ENCODE measurements at places on chromosomes 1 and 21.
A peak's percentile ranks its signal among the peaks of the same experiment; 100 is the strongest.

GRCh38 chr1:226640321-226641136 lies 92.0 kb downstream of the STUM start:
- no peak for DNase-seq

GRCh38 chr1:226574591-226575435 lies 26.2 kb downstream of the STUM start:
- DNase-seq, result no peak

DNA sequence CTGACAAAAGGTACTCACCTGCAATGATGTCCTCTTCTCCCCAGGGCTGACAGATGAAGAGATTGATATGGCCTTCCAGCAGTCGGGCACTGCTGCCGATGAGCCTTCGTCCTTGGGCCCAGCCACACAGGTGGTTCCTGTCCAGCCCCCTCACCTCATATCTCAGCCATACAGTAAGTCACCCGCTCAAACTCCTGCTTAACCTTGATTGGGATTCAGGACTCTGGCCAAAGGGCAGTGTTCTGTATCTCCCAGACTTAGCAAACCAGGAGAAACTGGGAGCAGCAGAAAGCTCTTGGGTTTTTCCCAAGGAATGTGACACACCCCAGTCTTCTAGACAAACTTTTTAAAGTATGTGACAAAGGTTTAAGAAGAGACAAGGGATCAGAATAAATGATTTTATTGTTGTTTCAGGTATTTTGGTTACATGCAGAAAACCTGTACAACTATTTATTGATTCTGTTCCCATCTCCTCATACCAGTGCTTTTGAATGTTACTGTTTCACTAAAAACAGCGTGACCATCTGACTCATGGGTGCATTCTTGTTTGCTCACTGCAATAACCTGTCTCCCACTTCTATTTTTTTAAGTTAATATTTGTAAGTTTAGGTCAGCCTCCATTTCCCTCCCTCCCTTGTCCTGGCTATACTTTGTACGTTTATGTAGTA lies 124.6 kb downstream of the PEX14 start:
- DNase-seq, result no peak

DNA sequence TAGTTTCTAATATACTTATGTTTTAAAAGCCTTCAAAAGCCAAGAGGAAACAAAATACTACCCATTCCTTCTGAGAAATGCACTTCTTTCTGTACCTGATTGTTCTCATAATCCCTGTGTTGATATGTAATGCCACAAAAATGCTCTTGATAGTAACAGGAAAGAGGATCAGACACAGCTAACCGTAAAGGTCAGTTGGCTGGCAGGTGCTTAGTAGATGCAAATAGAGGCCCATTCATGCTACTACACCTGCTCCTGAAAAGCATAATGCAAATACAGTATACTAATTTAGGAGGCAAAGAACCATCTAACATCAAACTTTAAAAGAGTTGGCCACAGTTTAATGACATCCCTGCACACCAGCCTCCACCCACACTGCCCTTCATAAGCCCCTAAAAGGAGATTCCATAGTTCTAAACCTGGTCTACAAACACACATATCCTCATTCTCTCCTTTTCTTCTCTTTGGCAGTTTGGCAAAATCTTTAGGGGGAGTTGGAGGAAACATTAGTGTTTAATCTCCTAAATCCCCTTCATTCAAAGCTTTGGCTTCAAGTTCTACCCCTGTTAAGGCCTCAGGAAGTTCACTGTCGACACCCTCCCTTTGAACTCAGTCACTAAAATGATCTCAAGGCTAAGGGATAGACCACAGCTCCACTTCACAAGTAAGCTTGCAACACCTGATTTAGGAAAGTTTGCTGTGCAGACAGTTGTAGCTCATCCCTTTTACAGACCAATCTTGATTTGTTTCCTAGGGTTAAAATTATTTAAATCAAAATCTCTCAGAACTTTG lies 2.9 kb upstream of the CD46 start:
- DNase-seq, result no peak

DNA sequence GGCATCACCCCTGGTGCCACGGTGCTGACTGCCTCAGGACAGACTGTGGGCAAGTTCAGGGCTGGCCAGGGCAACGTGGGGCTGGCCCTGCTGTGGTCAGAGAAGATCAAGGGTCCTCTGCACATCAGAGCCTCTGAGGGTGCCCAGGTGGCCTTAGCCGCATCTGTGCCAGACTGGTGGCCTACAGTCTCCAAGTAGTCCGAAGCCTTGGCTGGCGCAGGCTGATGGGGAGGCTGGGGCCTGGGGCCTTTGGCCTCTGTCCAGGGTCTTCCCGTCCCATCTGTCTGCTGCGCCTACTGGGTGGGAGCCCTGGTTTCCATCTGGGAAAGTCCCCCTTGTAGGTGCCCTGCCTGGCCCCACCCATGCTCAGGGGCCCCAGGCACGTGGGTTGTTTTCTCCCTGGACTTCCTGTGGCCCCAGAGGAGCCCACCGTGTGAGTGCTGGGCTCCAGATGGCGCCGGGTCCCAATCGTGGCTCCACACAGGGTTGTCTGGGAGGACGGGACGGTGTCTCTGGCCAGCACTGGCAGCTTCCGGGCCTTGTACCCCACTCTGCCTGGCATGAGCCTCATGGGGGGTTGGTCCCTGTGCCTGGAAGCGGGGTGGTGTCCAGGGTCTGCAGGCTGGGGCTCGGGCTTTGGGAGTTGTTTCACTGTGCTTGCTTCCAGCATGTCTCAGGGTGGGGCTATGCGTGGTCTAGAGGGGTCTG lies 9.9 kb downstream of the IBA57 start:
- DNase-seq, result no peak

GRCh38 chr21:14559102-14559501 lies 13.0 kb upstream of the SAMSN1 start:
- DNase-seq, result no peak

- DNase-seq, result no peak
Measured at GRCh38 chr1:54751426-54751825, 12.9 kb downstream of the PARS2 start.

- DNase-seq, result no peak
Measured at GRCh38 chr1:56284928-56285327, 294.4 kb downstream of the PLPP3 start.

DNA sequence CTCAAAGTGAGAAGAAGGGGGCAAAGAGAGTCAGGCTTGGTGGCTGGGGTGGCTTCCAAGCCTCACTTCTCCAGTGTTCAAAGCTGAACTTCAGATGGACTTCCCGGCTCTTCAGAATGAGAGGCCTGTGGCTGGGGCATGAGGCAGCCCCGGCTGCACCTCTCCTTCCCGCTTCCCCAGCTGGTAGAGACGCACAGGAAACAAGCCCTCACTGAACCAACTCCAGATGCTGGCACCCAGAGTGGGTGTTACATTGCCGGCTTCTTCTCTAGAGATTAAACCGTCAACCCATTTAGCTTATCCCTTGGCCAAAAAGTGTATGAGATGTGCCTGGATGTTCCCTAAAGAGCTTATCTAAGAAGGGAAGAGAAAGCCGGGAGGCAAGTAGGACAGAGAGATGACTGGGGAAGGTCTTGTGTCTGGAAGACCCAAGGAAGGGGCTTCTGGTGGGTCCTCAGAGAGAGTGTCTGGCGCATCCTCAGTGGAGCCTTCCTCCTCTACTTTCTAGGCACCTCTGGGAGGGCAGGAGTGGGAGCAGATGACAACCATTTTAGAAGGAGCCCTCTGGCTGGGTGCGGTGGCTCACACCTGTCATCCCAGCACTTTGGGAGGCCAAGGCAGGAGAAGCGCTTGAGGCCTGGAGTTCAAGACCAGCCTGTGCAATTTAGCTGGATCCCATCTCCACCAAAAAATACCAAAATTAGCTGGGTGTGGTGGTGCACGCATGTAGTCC lies 2.0 kb downstream of the ADAMTSL4 start:
- DNase-seq, result no peak

- no peak for DNase-seq
Measured at GRCh38 chr1:83530506-83530905, 468.4 kb downstream of the TTLL7 start.

DNA sequence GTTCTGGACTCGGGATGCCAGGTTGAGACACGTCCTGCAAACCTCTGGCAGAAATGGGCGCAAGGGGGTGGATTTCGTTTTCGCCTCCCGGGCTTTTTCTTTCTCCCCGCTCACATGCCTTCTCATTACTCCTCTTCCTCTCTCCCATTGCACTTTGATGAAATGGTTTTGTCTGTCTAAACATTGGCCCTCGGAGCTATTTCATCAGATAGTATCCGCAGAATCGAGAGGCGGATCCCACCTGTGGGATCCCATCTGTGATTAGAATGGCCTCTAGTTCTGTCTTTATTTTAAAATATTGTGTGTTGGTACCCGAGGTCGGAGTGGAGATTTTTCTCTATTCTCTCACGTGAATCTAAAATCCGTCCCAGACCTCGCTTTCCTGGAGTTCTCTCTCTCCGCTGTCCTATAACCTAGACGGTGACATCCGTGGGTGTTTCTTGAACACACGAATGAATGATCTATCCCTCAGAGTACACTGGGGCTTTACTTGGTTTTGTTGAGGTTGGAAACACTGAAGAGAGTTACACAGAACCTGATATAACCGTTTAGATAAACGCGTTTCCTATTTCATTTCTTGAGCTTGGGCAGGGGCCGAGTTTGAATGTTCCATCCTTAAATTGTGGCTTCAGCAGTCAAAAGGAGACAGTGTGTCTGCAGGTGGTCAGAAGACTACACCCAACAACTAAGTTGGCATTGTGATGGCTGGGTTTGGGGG lies 2.0 kb downstream of the EDARADD start:
- peak; percentile 49 for DNase-seq

- DNase-seq, result no peak
Measured at GRCh38 chr21:14686466-14687267, 140.6 kb upstream of the SAMSN1 start.

- no peak for DNase-seq
Measured at GRCh38 chr1:167678838-167679237, 42.9 kb upstream of the MPZL1 start.

DNA sequence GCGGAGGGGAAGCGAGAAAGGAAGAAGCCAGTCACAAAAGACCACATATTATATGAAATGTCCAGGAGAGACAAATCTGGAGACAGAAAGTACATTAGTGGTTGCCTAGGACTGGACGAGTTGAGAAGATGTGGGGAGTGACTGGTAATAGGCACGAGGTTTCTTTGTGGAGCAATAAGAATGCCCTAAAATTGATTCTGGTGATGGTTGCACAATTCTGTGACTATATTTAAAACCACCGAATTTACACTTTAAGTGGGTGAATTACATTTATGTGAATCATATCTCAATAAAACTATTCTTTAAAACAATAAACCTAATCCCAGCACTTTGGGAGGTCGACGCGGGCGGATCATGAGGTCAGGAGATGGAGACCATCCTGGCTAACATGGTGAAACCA lies 63.1 kb downstream of the ZNF281 start:
- no peak for DNase-seq

DNA sequence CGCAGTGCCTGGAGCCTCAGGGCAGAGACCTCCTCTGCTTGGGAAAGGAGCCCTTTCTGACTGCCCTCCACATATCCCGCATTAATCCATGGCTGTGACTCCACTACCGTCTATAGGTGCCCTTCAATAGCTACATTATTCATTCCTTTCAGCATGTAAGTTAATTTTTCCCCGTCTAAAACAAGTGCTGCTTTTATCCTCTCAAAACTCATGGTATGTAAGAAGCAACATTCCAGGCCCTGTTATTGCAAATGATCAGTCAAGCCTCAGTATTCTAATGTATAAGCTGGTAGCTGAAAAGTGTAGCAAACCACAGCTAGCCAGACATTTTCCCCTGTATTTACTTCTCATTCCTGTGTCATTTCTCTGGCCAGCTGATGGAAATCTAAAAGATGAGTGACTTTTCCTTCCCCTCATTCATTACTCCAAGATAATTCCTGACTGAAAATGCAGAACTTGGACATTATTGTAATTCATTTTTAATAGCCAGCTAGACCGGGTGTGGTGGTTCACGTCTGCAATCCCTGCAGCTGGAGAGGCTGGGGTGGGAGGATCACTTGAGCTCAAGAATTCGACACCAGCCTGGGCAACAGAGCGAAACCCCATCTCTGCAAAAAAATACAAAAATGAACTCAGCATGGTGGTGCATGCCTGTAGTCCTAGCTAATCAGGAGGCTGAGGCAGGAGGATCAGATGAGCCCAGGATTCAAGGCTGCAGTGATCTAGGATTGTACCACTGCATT lies 88.5 kb upstream of the SOD1 start:
- no peak for DNase-seq

- DNase-seq, result no peak
Measured at GRCh38 chr1:225446981-225447615, 19.3 kb upstream of the LBR start.

- DNase-seq, result no peak
Measured at GRCh38 chr1:114033216-114033706, 54.0 kb downstream of the OLFML3 start.

GRCh38 chr1:109247401-109248365 lies 1.7 kb upstream of the CELSR2 start:
- DNase-seq, result no peak

DNA sequence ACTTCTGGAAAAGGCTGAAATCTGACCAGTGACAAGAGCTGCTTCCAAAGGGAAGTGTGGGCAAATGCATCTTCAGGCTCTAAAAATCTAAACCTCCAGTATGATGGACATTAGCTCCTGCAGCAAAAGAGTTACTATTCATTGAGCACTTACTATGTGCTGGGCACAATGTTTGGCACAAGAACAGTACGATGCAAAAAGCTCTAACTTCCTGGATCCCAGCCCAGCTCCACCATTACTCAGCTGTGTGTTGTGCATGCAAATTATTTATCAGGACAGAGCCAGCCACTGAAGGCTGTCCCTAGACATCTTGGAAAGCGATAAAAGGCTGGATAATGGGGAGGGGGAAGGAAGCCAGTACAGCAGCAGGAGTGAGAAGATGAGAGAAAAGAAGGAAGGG lies 143.5 kb downstream of the ELAVL4 start:
- DNase-seq, result no peak

GRCh38 chr1:212561501-212561931 lies 47.0 kb upstream of the ATF3 start:
- no peak for DNase-seq

GRCh38 chr1:178939338-178940067 lies 68.6 kb upstream of the ANGPTL1 start:
- no peak for DNase-seq

DNA sequence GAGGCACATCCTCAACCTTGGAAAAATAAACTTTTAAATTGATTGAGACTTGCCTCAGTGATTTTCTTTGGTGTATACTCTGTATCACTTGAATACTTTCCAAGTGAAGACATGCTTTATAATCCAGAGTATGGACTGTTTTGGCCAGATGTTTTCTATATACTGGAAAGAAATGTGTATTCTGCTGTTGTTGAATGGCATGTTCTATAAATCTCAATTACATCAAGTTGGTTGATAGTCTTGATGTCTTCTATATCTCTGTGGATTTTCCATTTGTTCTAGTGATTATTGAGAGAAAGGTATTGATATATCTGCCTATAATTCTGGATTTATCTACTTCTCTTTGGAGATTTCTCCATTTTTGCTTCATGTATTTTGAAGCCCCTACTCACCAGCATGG lies 37.5 kb downstream of the EBNA1BP2 start:
- no peak for DNase-seq

GRCh38 chr21:18218331-18218730 lies 26.3 kb upstream of the CHODL start:
- no peak for DNase-seq

All from activated CD4-positive, alpha-beta T cell treated with anti-CD3 and anti-CD28 coated beads, Interleukin-2, amount 50 U/mL, for 48 hours (primary cell).